ENCODE measurements at places on chromosomes 1 and 21. TPM values are rescaled to one million over a fixed set of nuclear protein-coding genes. Genes with fewer than 3 reads are reported as not detected.
A peak's percentile ranks its signal among the peaks of the same experiment; 100 is the strongest.

The S100A6 gene
- 211 TPM for total RNA-seq

The NUP210L gene
- total RNA-seq: 0.07 TPM

- no peak overlapping the region for H3K27ac ChIP-seq
- H3K27me3 ChIP-seq: peaks cover 49% of the 10 kb centered on the region
- H3K4me3 ChIP-seq: peak overlapping the region; percentile 49
These were observed 751 bp downstream of the STUM start for GRCh38 chr1:226549094-226549936.

The SV2A gene
- 8.2 TPM for total RNA-seq

GRCh38 chr1:234154320-234155251 lies 218.7 kb upstream of the COA6 start:
- no peaks in the 10 kb centered on the region for H3K4me1 ChIP-seq
- H3K27me3 ChIP-seq: peaks cover 12% of the 10 kb centered on the region
- H3K36me3 ChIP-seq: no peaks in the 10 kb centered on the region
- H3K27ac ChIP-seq: no peak overlapping the region
- DNase-seq: peak; percentile 20

GRCh38 chr1:77360256-77360655 lies 78.4 kb downstream of the AK5 start:
- no peaks in the 10 kb centered on the region for H3K27me3 ChIP-seq
- no peaks in the 10 kb centered on the region for H3K4me1 ChIP-seq
- H3K27ac ChIP-seq: no peak overlapping the region

DNA sequence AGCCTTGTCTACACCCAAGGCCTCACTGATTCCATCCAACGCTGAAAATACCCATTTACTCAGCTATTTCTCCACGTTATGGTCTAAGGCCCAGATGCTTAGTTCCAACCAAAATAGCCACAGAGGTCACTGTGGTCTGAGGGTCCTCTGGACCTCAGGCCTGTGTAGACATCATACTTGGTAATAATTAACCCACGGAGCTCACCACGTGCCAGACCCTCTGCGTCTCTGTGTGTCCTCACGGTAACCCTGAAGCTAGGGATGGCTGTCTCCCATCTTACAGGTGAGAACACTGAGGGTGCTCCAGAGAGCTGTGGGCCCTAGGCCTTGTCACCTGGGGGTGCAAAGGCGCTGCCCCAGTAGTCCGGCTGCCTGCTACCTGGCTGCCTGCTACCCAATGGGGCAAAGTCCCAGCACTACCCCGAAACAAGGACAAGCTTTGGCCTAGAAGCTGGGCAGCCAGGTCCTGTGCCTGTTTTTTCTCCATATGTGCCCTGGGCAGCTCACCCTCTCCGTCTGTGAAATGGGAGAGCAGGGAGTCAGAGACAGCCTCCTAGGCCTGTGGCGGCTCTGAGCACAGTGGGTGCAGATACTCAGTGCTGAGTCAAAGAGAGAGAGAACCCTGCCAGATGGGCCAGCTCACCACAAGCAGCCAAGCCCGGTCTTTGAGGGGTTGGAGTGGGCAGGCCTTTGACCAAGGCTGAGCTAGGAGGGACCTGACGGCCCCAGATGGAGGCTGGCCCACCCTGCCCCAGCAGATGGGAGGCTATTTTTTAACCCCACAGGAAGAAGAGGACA lies 17.0 kb upstream of the RUNX3 start:
- H3K4me1 ChIP-seq: peaks cover 73% of the 10 kb centered on the region
- DNase-seq: no peak
- H3K27ac ChIP-seq: peak overlapping the region; percentile 71
- no peaks in the 10 kb centered on the region for H3K27me3 ChIP-seq

GRCh38 chr1:234730770-234731568 lies 121.0 kb upstream of the IRF2BP2 start:
- H3K36me3 ChIP-seq: no peaks in the 10 kb centered on the region
- peaks cover 77% of the 10 kb centered on the region for H3K4me1 ChIP-seq
- peak; percentile 83 for DNase-seq

GRCh38 chr21:25079053-25079452 lies 528.2 kb downstream of the MRPL39 start:
- H3K27me3 ChIP-seq: no peaks in the 10 kb centered on the region
- H3K4me1 ChIP-seq: no peaks in the 10 kb centered on the region
- H3K27ac ChIP-seq: no peak overlapping the region
- no peaks in the 10 kb centered on the region for H3K36me3 ChIP-seq
- H3K4me3 ChIP-seq: no peak overlapping the region

The KRTAP12-2 gene
- not detected for total RNA-seq

- DNase-seq: no peak
- H3K4me1 ChIP-seq: no peaks in the 10 kb centered on the region
- no peaks in the 10 kb centered on the region for H3K27me3 ChIP-seq
- H3K4me3 ChIP-seq: no peak overlapping the region
These were observed 36.4 kb downstream of the ITGB3BP start for GRCh38 chr1:63486629-63487028.

DNA sequence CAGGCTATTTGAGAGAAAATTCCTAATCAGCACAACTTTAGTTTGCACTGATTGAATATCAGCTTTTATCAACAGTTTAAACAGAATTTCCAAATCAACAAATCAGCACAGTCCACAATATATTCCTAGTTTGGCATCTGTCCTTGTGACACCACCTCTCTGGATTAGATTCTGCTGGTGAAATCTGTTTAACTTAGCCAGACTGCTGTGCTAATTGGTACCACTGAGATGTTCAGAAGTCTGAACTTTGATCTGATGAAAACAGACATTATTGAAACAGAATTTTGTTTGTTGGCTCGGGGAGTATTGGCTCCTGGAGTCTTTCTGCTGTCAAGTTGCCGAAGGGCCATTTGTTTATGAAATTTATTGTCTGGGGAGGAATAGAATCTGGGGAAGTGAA lies 17.0 kb upstream of the NGF start:
- no peaks in the 10 kb centered on the region for H3K36me3 ChIP-seq
- H3K27me3 ChIP-seq: peaks cover 13% of the 10 kb centered on the region
- no peak overlapping the region for H3K4me3 ChIP-seq
- no peak for DNase-seq
- no peak overlapping the region for H3K27ac ChIP-seq

DNA sequence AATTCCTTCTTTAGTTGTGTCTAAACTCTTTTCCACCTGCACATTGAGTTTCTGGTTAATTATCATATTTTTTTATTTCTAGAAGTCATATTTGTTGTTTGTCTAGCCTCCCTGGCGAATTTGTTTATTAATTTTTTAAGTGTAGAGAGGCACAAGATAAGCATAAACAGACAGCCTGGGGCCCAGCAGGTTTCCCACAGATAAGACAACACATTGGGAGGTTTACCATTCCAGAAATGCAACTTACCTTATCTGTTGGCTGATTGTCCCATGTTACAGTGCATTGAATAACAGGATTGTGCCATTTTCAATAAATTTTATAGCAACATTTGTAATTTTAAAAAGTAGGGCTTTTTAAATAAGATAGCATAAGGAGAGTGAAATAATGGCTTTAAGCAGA lies 34.9 kb downstream of the COG2 start:
- H3K27ac ChIP-seq: no peak overlapping the region
- peaks cover 21% of the 10 kb centered on the region for H3K36me3 ChIP-seq
- H3K27me3 ChIP-seq: no peaks in the 10 kb centered on the region
- DNase-seq: no peak
- H3K4me3 ChIP-seq: no peak overlapping the region
- peaks cover 3% of the 10 kb centered on the region for H3K4me1 ChIP-seq

- no peak for DNase-seq
- no peaks in the 10 kb centered on the region for H3K4me1 ChIP-seq
- no peak overlapping the region for H3K27ac ChIP-seq
These were observed 35.1 kb downstream of the ZNF281 start for GRCh38 chr1:200374569-200375295.

The CLCNKA gene
- total RNA-seq: not detected

All from activated CD8-positive, alpha-beta T cell treated with anti-CD3 and anti-CD28 coated beads for 36 hours (primary cell).